ENCODE measurements at places on chromosomes 1 and 21.

DNA sequence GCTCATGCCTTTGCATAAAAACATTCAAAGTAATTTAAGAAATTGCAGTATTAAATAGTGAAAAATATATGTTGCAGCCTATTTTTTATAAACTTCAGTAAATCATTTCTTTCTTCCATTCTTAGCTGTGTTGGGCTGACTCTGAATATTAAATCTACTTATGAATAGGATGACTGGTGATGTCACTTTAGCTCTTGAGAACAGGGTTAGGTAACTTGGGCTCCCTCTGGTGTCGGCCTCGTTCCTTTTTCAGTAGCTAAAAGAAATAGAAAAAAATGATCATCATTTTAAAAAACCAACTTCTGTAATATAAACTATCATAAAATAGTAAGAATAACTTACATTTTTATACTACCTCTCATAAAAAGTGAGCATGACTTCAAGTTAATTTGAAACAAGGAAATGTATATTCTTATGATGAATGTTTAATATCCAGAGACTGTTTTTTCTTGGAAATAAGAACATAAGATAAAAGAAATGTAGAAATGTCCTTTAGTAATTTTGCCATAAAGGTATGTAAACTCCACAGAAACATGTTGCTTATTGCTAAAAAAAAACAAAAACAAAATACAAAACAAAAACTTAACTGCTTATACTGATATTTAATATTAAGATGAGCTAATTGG lies 26.8 kb upstream of the NCAM2 start:
- DNase-seq = no peak

- DNase-seq = no peak
These were observed 38.1 kb downstream of the RGS2 start for GRCh38 chr1:192846950-192847349.

GRCh38 chr1:224696891-224697765 lies 81.0 kb downstream of the CNIH3 start:
- peak; percentile 21 for DNase-seq

DNA sequence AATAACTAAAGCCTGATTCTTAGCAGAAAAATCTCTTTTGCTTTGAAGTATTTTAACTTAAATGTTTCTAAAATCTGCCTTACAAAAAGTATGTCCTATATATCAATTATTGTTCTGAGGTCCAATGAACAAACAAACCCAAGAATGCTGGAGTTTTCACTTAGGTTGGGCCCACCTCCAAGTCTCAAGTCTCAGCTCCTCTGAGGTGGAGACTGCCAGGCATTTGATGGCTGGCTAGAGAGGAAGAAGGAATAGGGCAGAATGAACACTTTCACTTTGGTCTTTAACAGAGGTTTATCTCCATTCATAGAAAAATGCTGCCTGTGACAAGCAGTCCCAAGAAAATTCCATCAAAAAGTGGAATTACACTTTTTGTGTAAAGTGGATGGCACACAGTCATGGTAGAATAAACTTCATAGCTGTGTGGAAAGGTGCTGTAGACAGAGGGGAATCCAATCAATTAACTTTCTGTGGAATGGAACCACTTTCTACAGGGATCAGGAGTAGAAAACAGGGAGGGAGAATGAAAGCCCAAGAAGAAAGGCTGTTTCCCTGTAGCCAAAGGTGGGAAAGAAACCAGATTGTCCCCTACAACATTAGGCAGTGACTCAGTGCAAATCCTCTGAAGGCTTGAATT lies 349.4 kb upstream of the RUNX1 start:
- DNase-seq = no peak

DNA sequence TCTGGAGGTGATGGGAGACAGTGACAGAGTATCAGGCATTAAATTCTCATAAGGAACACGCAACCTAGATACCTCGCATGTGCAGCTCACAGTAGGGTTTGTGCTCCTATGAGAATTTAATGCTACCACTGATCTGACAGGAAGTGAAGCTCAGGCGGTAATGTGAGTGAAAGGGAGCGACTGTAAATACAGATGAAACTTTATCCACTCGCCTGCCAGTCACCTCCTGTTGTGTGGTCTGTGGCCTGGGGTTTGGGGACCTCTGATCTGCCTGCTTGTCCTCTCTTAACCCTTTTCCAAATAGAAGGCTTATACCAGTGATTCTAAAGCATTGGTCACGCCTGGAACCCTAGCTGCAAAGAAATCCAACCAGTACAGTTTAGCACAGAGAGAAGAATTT lies 15.3 kb downstream of the GABPA start:
- DNase-seq = no peak

DNA sequence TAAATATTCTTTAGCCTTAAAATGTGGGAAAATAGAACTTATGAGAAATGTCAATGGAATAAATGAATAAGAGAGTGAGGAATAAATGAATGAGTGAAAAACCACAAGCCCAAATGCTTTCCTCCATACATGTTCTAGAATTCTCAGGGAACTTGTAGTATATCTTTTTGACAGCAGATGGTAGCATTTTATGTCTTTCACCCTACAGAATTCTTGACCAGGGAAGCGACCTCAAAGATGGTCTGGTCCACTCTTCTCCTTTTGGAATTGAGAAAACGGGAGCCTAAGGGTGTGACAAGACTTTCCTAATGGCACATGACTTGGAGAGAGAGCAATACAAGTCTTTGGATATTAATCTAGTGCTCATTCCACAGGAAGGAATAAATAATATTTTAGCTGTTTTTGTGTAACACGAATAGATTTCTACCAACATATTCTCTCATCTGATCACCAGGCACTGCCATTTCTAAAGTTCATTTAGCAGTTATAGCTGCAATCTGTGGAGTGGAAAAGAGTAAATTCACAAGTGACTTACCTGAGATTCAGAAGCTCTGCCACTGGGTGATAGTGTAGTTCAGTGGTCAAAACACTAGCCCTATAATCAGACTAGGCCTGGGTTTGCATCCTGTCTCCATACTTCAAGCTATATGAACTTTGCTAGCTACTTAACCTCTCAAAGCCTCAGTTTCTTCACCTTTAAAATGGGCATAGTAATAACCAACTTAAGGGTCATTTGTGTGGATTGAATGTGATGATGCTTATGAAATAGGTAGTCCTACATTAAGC lies 15.0 kb upstream of the F5 start:
- peak; percentile 17 for DNase-seq

- no peak for DNase-seq
These were observed 25.8 kb downstream of the SSBP3 start for GRCh38 chr1:54380290-54380882.

DNA sequence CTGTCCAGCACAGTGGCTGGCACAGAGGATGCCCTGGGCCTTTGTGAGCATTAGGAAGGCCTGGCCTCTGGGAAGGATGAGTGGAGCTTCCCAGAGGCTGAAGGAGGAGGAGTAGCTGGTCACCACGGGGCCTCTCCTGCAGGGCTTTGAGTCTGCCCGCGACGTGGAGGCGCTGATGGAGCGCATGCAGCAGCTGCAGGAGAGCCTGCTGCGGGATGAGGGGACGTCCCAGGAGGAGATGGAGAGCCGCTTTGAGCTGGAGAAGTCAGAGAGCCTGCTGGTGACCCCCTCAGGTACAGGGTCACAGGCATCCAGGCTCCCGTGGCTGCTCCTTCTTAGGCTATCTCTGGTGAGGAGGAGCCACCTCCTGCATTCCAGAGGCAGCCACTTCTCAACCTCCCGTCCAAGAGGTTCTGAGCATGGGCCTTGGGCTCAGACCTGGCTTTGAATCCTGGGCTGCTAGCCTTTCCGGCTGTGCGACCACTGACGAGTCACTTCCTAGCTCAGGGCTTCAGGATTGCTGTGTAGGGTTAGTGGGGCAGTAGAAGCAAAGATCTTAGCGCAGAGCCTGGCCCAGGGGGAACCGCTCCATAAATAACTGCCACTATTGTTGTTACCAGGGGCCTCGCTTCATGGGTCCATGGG lies 14.0 kb downstream of the SESN2 start:
- no peak for DNase-seq

- no peak for DNase-seq
These were observed 922.4 kb upstream of the ADGRL2 start for GRCh38 chr1:80878343-80878742.

DNA sequence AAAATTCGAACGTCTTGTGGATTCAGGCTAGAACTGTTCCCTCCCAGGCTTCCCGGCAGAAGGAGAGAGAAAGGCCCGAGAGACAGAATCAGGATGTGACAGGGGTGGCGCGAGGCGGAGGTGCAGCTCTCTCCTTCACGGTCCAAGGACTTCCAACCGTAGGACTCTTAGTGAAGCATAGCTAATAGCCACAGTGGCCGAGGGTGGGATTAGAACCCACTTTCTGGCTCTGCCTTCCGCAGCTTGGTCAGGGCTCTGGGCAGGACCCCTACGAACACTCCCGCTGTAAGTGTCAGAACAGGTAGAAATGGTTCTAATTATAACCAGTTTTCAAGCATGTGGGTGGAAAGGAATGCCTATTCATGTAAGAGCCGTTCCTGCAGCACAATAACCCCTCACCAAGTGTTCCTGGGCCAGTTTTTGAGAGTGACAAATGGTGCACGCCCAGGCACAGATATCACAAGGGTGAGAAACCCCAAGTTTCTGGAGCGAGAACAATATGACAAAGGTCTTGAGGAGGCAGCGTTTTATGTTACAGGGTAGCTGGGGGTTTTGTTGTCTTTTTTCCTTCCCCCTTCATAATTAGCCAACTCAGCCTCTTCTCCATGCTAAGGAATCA lies 86.4 kb downstream of the SYF2 start:
- DNase-seq = no peak

- DNase-seq = no peak
These were observed 40.7 kb downstream of the TOMM20 start for GRCh38 chr1:235087906-235088305.

GRCh38 chr1:186747661-186748060 lies 67.4 kb upstream of the PTGS2 start:
- no peak for DNase-seq

DNA sequence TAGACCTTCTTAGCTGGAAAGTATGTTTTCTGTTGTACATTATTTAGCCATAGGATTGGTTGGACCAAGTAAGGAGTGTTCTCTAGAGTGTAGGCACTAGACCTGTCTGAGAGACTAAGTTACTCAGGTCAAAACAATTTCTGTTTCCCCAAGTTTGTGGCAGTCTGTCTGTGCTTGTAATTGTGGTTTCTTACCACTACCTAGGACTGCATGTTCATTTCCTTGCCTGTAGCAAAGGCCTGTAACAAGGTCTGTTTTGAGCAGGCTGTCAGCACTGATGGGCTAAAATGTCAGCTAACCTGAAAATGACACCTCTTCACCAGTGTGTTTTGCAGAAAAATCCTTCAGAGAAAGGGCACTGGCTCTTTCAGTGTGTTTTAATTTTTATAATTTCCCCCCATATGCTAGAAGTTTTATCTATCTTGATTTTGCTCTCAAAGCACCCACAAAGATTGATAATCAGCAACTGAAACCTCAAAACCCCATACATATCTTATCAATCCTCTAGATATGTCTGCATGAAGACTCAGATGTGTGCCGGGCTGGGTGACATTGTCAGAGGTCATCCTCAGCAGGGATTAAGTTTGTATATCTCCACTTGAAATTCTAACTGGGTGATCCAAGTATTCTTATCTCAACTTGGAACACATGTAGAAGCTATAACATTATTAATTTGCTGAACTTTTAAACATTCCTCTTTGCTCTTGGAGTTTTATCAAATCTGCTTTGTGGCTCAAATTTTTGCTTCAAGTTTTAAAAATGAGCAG lies 50.7 kb upstream of the ST6GALNAC3 start:
- DNase-seq = no peak

GRCh38 chr21:34693192-34693810 lies 24.5 kb downstream of the CLIC6 start:
- DNase-seq = peak; percentile 61

DNA sequence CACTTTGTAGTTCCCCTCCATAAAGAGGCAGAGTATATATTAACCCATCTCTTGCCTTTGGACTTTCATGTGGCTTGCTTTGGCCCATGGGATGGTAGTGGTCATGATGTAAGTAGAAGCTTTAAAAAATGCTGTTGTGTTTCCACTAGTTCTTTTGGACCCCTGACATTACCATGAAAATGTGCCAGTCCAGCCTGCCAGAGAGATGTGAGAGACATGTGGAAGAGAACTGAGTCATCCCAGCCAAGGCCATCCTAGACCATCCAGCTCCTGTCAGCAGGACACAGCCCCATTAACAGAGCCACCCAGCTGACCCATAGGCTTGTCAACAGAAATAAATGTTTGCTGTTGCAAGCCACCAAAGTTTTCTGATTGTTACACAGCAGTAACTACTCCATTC lies 3.9 kb upstream of the CD101 start:
- no peak for DNase-seq

DNA sequence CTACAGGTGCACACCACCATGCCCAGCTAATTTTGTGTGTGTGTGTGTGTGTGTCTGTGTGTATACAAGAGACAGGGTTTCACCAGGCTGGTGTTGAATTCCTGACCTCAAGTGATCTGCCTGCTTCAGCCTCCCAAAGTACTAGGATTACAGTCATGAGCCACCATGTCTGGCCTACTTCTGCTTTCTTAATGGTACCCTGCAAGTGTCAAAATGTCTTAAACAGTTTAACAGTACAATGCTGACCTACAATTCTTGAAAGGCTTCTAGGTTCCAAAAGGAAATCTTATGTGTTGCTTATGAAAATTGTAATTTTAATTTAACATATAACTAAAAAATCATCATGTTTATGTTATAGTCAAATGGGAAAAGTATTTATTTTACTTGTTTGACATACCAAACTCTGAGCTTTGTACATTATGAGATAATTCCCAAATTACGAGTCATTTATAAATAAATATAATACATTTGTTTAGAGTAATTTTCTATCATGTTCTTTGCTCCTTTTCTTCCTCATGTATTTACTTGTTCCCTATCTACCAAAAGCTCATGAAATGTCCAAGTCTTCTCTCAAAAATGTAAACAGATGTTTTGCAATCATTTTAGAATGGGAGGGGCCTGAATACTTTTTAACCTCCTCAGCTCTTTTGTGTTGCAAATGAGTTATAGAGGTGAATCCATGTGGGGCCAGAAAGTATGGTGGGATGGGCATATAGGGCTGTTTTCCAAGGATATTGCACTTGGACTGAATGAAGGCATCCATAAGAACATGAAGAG lies 8.4 kb upstream of the VCAM1 start:
- peak; percentile 37 for DNase-seq

DNA sequence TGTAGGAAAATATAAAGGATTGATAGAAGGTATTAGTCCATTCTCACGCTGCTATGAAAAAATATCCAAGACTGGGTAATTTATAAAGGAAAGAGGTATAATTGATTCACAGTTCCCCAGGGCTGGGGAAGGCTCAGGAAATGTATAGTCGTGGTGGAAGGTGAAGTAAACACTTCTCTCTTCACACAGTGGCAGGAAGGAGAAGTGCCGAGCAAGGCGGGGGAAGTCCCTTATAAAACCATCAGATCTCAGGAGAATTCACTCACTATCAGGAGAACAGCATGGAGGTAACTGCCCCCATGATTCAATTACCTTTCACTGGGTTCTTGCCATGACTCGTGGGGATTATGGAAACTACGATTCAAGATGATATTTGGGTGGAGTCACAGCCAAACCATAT lies 1806.0 kb downstream of the MRPL39 start:
- no peak for DNase-seq

- no peak for DNase-seq
These were observed 90.7 kb upstream of the IFFO2 start for GRCh38 chr1:19046972-19047731.
